Cerebellum (tissue), 4 donors: ENCODE measurements at places on chromosomes 6 and 20. TPM values are rescaled to one million over a fixed set of nuclear protein-coding genes. Genes with fewer than 3 reads are reported as not detected.

GRCh38 chr6:111482959-111483735, at the start of gene REV3L:
Gene REV3L, minus strand, starts transcription at chr6:111483218. Its CDS starts 330 bp downstream, at chr6:111482888.
- peak; percentile 87 for DNase-seq

DNA sequence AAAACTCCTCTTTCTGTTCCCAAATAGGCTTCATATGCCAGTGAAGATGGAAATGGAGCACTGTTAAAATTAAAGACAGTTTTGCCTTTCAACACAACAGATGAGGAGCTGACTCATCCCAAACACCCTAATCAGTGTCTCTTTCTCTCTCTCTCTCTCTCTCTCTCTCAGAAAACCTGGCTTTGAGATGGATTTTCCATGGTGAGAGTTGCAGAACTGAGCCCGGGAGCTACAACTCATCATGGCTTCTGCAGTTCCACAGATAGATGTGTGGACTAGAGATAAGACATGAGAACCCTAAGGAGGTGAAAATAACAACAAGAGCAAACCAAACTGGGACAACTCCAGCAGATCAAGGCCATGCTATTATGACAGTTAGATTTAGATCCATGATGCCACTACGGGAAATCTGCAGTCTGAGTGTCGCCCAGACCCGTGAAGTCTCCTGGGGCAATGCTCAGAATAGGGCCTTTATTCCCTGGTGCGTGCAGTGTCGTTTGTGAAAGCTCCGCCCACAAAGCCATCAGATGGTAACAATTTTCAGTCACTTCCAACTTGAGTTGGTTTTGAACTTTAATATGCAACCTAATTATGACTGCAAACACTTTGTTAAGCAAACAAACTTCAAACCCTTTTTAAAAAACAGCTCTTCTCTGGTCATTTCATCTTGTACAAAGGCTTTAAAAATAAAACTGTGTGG, 338.2 kb upstream of the PREP start:
- DNase-seq, result no peak

DNA sequence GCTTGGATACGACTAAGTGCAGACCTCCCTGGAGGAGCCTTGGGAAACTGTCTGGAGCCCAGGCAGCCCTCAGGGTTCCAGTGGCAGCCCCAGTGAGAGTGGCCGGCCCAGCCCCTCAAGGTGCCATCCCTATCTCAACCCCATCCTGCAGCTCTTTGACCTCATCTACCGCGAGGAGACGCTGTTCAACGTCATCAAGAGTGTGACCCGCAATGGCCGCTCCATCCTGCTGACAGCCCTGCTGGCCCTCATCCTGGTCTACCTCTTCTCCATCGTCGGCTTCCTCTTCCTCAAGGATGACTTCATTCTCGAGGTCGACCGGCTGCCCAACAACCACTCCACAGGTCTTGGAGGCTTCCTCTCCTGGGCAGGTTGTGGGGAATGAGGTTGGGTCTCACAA, 20.7 kb downstream of the UQCC2 start:
- no peak for DNase-seq

DNA sequence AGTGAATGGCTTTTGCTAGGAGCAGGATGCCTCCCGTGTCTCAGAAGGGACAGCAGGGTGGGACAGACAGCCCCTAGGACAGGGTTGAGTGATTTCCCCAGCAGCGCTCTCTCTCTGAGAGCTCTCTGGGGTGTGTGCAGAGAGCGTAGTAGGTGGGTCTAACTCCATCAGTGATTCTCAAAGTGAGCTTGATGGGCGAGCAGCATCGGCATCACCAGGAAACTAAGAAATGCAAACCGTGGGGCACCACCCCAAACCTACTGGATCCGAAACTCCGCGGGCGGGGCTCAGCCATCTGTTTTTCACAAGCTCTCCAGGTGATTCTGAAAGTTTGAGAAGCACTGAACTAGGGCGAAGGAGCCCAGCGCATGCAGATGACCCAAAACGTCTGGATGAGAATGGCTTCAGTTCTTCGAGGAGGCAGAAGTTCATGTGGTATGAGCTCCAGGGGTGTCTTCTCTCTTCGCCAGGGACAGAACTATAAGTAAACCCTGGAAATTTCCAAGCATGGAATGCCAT, 119.6 kb upstream of the RNF24 start:
- DNase-seq, result no peak

The DYNLT2 gene
- total RNA-seq, result 2.9 TPM

The STX11 gene
- 1.2 TPM for total RNA-seq

The PTPRK gene
- 86.3 TPM for total RNA-seq
